ENCODE measurements at places on chromosomes 5 and 9. TPM values are rescaled to one million over a fixed set of nuclear protein-coding genes. Genes with fewer than 3 reads are reported as not detected.
A peak's percentile ranks its signal among the peaks of the same experiment; 100 is the strongest.

DNA sequence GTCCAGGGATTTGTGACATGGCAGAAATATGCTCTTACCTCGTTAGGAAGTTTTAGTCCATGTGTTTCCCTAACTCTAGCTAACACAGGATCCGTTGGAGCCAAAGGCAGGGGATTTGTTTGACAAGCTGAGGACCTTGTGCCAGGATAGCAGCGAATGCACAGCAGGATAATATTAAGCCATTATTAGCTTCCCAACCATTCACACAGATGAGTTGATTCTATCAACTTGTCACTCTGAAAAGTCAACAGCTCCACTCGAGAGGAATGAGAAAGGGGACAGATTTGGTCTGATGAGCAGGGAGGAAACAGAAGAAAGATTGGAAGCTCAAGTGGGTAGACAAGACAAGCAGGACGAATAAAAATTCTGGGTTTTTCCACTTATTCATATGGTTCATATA lies 106.2 kb downstream of the FSTL4 start:
- no peak for DNase-seq

The PCDHGB1 gene
- total RNA-seq = 9.4 TPM

The OSMR gene
- 6.7 TPM for total RNA-seq

- no peak for DNase-seq
Observed at GRCh38 chr9:75167281-75167680, 79.0 kb downstream of the OSTF1 start.

- DNase-seq = no peak
Observed at GRCh38 chr5:169148138-169148740, 152.7 kb downstream of the SLIT3 start.

The FEM1C gene
- total RNA-seq = 40.2 TPM

- peak; percentile 31 for DNase-seq
Observed at GRCh38 chr5:150065346-150065745, 21.0 kb downstream of the CSF1R start.

DNA sequence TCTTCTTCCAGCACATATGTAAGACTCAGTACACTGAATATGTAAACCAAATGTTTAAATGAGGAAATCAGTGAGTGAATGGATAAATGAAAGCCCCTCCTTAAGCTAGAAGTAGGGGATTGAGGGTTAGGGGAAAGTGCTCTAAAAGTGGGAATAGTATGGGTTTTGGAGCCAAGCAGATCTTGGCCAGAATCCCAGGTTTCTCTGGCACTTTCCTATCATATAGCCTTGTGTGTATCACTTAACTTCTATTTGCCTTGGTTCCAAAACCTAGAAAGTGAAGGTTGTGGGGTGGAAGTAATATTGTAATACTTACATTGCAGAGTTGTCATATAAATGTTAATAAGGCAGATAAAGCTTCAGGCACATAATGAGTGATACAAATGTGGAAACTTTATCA lies 45.0 kb upstream of the SV2C start:
- no peak for DNase-seq

The SPINK7 gene
- not detected for total RNA-seq

- DNase-seq = no peak
Observed at GRCh38 chr5:50969151-50970031, 303.0 kb downstream of the PARP8 start.

DNA sequence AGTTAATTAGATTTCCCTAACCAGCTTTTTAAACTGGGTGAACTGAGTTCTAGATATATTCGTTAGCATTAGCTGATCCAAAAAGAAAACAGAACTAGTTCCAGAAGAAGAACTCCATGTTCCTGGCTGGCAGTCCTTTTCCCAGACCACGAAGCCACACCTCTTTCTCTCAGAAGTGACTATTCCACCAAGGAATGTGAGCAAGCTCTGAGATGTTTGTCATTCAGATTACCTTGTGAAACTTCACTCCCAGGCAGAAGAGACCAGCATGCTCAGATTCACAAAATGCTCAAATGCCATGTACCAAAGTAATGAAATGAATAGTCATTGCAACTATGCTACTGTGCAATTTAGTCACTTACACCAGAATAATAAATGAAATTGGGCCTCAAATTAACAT lies 4.4 kb upstream of the SSBP2 start:
- no peak for DNase-seq

GRCh38 chr5:96388176-96388575 lies 44.9 kb downstream of the PCSK1 start:
- DNase-seq = no peak

- DNase-seq = no peak
Observed at GRCh38 chr9:90309809-90310520, 332.7 kb downstream of the DIRAS2 start.

DNA sequence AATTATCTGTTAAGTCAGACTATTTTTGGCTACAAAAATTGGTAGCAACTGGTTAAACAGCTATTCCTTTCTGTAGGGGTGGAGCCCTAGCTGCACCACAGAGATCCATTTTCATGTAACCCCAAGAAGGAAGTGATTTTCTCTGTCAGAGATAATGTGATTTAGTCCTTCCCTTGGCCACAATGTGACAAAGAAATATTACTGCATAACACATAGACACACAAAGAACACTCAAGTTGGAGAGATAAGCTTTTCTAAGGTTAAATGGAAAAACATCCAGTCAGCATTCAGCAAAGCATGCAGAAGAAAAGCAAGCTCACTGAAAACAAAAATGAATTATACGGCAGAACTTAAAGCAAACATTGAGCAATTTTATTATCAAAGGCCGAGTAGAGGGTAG lies 227.8 kb upstream of the CDH9 start:
- no peak for DNase-seq

- no peak for DNase-seq
Observed at GRCh38 chr5:18566671-18567070, 932.4 kb downstream of the TAF11L14 start.

GRCh38 chr9:115013998-115014397 lies 83.6 kb upstream of the TNFSF8 start:
- DNase-seq = peak; percentile 55

DNA sequence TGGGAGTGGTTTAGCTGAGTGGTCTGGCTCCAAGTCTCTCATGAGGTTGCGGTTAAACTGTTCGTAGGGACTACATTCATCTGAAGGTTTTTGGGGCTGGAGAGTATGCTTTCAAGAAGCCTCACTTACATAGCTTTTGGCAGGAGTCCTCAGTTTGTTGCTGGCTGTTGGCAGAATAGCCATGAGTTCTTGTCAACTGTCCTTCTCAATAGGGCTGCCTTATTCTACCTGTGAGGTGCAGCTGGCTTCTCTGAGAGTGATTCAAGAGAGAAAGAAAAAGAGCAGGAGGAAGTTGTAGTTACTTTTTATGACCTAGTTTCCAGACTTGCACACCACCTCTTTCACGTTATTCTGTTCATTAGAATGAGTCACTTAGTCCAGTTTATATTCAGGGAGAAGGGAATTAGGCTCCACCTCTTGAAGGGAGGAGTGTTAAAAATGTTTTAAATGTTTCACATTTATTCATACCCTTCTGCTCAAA lies 33.2 kb downstream of the YTHDC2 start:
- DNase-seq = no peak

The CNTNAP3 gene
- total RNA-seq = 2.7 TPM

GRCh38 chr5:79886925-79887655 lies 104.0 kb downstream of the MTX3 start:
- DNase-seq = no peak

The HRH2 gene
- total RNA-seq = 52.7 TPM

GRCh38 chr9:112485574-112485973 lies 1.1 kb upstream of the KIAA1958 start:
- DNase-seq = no peak

The GLRA1 gene
- not detected for total RNA-seq

The PCDHB1 gene
- not detected for total RNA-seq

The PCDHGA4 gene
- 10.2 TPM for total RNA-seq

The PAPPA gene
- 3.1 TPM for total RNA-seq

GRCh38 chr5:112793201-112793600 lies 55.5 kb downstream of the APC start:
- no peak for DNase-seq

DNA sequence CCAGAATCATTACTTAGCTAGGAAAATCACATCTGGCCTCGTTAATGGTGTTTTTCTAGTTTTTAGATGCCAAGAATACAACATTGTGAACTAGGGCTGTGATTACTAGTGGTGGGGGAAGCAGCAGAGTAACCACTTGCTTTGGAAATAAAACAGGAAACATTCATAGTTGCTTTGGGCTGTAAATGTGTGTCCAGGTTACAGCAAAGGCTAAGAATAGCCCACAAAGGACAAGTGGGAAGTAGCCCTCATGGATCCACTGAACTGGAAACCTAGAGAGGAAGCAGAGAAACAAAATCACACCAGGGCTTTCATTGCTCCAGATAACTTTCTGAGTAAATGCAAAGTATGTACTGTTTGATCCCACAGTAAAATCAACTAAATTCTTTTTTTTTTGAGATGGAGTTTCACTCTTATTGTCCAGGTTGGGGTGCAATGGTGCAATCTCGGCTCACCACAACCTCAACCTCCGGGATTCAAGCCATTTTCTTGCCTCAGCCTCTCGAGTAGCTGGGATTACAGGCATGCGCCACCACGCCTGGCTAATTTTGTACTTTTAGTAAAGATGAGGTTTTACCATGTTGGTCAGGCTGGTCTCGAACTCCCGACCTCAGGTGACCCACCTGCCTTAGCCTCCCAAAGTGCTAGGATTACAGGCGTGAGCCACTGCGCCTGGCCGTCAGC lies 56.2 kb upstream of the TNFSF15 start:
- DNase-seq = no peak

DNA sequence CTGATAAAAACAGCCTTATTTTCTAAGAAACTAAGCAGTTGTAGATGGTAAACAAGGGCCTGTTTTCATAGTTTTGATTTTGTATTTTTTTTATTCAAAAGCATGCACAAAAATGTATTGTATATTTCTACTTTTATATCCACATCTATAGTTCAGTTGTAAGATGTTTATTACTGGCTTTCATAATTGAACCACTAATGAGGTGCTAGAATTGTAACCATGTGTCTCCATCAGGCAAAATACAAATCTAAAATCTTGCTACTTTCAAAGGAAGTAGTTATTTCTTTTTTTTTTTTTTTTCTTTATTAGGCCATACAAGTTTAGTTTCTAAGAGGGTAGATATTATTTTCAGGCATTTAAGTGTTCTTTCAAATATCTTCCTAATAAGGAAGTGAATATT lies 1755.0 kb downstream of the MAT2B start:
- DNase-seq = no peak

DNA sequence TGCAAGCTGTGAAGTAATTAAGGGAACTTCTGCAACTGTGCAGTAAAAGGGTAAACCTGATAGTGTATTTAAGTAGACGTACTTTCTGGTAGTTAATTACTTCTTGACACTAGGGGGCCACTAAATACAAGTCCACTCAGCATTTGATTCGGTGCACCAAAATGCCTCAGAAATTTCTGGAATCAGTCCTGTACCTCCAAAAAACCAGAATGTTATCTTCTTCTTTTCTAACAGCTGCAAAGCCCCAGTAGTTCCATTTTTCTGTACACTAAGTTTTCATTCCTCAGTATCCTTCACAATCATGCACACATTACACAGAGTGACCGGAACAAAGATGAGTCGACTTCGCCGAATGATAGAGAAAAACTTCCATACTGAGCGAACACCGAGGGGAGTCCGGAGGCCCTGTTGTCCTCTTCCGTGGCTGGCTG lies 484 bp downstream of the GFM2 start:
- DNase-seq = no peak

GRCh38 chr9:80059979-80060378 lies 488.2 kb downstream of the TLE4 start:
- DNase-seq = no peak

DNA sequence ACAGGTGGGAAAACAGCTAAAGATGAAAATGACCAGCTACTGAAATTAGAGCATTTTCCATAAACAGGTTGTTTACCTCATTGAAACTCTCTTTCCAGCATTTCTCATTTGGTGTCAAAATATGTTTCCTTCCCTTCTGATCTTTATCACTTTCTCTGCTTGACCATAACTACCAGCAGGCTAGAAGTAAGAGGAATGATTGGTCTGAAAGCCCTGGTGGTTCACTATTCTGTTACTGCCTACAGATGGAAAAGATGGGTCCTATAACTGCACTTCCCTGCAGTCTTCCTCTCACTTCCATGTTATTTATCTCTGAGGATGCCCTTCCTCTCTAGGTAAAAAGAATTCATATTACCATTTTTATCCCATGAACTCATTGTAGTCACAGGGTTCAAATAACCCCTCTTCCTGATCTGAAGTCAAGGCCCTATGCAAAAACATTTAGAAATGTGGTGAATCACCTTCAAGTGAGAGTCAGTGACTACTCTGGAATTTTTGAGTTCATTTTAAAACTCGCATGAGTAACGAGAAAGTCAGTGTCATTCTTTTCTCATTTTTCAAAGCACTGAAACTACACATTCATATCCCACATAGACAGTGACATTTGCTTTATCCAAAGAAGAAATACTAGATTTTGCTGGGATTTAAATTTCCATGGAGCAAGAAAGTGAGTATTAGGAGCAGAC lies 51.7 kb downstream of the ZNF474 start:
- no peak for DNase-seq

- no peak for DNase-seq
Observed at GRCh38 chr5:53256746-53257145, 147.2 kb upstream of the MOCS2 start.

All from heart right ventricle (tissue), 16 donors.